ENCODE measurements at places on chromosomes 6 and 20.

- DNase-seq, result no peak
Observed at GRCh38 chr6:42158011-42158410, 15.2 kb upstream of the GUCA1A start.

GRCh38 chr6:169932491-169932890 is 181.1 kb downstream of the ERMARD start:
- DNase-seq, result no peak

- no peak for DNase-seq
Observed at GRCh38 chr6:31958412-31958740, 395 bp downstream of the NELFE start.

DNA sequence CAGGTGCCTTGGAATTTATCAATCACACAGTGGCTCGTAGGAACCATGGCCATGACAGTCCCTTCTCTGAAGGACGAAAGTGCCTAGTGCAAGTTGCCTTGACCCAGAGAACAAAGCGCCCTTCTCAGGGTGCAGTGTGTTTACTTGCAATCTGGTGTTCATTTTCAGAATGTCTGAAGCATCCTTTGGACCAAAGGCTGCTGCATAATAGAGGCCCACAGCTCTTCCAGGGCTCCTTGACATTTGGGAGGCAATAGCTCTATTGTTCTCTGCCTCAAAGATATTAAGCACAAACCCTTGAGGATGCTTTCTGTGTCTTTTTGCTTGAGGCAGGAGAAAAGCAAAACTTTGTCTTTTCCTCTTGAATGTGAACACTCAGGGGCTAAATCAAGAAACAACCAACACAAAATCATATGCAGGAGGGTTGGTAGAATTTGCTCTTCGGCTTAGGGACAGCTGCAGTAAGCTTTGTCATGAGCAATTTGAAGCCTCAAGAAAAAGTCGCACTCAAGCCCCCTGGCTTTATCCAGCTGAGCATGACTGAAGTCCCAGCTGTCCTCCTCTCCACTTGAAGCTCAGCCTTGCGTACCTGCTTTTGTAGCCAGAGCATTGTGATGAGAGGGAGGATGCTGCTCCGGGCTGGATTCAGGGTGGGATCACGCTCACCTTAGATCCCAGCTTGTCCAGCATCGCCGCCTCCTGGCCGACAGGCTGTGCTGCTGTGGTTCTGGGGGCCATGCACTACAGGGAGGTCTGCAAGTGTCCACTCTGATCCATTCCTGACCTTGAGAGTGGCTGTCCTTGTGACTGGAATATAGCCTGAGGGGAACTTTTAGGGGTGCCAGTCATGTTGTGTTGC is 495.4 kb downstream of the CDH26 start:
- DNase-seq, result no peak

DNA sequence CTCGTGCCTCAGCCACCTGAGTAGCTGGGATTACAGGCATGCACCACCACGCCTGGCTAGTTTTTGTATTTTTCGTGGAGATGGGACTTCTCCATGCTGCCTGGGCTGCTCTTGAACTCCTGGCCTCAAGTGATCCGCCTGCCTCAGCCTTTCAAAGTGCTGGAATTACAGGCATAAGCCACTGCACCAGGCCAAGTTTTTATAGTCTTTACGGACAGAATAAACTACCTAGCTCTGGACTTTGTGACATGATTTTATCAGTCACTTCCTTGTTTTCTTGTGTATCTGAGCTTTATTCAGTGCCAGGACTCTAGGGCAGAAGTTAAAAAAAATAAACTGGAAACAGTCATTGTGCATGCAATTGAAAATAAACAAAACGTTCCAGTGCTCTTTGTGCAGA is 46.7 kb upstream of the RALGAPA2 start:
- DNase-seq, result no peak

- no peak for DNase-seq
Observed at GRCh38 chr6:43768983-43769525, 957 bp upstream of the VEGFA start.

DNA sequence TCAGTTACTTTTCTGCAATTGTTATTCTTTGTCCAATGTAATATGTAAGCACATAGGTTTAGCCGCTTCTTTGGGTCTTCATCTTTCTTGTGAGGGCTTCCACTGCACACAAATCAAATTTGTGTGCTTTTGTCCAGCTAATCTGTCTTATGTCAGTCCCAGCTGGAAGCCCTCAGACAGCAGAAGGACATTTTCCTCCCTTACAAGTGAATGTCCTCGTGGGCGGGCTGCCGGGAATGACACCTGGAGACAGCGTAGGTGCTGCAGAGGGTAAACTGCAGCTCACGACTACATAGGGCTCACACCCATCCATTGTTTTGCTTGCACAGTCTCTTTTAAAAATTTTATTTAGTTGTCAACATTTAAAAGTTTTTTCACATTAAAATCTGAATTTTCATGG is 24.6 kb upstream of the PPP1R14C start:
- DNase-seq, result no peak

DNA sequence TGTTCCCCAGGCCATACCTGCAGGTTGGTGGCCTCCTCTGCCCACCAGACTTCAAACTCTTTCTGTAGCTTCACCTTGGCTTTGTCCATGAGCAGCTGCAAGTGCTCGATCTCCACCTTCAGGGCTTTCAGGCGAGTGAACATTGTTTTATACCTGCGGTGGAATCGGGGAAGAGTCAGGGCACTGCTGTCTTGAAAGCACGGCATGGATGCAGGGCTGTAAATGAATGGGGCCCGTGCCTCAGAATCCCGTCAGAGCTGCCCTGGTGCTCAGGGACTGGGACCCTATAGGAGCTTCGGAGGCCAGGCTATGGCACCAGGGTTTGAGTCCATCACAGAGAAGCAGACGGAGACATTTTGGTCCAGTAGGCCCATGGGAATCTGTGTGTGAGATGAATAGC is 37.9 kb upstream of the KCNK16 start:
- no peak for DNase-seq

All from hematopoietic multipotent progenitor cell treated with erythropoietin and hydrocortisone succinate and interleukin-3 and kit ligand, for 15 days (in vitro differentiated cells).